ENCODE measurements at places on chromosomes 12 and 14. TPM values are rescaled to one million over a fixed set of nuclear protein-coding genes. Genes with fewer than 3 reads are reported as not detected.

Gene SLC22A17
- total RNA-seq: 8.0 TPM

Gene OTX2
- total RNA-seq: not detected

Gene GALNT9
- not detected for total RNA-seq

Gene SEL1L
- 63.2 TPM for total RNA-seq
